HS-27A (cell line): ENCODE measurements at places on chromosomes 4 and X.

- DNase-seq: no peak
Observed at GRCh38 chrX:8861908-8862307, 60.7 kb upstream of the FAM9A start.

DNA sequence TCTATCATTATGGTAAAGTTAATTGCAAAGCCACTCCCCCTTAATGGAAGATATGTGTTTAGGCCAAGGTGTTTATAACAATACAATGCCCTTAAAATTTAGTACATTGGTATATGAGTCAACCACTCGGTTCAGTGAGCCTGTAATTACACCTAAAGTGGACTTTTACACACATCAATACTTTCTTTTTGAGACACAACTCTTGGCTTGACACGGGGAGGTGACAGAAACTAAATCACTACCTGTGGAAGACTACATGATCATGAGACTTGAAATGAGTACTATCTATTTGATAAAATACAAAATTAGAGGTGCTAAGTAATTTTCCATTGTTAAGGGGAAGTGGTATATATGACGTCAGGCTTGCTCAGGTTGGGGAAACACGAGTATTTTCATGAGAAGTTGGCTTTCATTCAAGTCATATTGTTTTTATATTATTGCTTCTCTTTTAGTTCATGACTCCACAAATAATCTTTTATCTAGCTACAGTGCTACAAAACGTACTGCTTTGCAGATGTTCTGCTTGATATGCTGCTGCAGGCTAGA is 918.3 kb downstream of the ARAP2 start:
- DNase-seq: no peak

GRCh38 chr4:56026596-56026995 is 77.9 kb downstream of the CEP135 start:
- no peak for DNase-seq

DNA sequence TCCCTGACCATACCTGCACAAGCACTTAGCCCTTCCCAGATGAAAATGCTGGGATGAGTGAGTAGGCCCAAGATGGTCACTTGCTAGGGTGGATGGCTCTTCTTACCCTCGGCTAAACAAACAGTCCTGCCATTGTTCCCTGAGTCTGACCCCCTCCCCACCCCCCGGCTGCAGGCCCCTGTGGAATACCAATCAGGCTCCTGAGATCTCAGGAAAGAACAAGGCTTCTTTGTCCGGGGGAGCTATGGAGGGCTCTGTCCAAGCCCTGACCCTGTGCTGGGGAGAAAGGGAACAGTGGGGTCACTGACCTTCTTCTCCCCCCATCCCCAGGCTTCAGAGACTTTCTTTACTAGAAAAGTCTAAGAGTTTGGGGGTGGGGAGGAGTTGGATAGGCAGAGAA is 6.0 kb downstream of the PLP1 start:
- no peak for DNase-seq

GRCh38 chr4:15702941-15703403 is at the start of gene BST1:
Gene BST1 (plus strand): TSS chr4:15703065. CDS start chr4:15703145, 80 bp downstream.
- no peak for DNase-seq

DNA sequence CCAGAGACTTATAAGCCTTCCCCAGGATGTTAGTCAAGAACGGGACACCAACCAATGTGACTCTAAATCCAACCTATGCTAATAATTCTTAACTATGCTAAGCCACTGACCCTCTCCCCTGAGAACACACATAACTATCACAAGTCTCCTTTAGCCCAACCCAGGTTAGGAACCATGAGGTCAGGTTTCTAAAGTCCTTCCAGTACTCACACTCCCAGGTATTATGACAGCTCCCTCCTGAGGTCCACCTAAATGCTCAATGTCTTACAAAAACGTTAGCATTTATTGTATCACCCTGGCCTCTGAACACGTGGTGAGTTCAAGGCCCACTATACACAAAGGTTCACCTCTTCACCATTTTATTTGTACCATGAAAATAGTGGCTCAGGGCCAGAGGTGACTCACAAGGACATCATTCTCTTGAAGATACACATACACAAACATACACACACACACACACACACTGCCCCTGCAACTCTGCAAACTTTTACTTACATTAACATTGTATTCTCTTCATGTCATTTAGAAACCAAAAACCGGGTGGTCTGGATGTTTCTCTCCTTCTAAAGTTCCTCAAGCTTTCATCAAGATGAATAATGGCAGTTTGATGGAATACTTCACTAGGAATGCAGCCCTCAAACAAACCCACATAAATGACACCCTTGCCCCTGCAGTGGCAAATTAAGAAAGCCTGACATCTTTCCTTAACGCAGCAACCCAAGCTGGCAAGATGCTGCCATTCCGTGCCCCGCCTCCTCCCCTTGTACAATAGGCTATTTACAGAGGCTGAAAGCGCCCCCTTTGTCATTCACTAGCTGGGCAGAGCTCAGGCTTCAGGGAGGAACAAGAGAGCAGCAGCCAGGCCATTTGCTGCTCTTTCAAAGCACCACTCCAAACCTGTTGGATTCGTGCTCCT is 17.7 kb downstream of the ACSL1 start:
- DNase-seq: no peak

DNA sequence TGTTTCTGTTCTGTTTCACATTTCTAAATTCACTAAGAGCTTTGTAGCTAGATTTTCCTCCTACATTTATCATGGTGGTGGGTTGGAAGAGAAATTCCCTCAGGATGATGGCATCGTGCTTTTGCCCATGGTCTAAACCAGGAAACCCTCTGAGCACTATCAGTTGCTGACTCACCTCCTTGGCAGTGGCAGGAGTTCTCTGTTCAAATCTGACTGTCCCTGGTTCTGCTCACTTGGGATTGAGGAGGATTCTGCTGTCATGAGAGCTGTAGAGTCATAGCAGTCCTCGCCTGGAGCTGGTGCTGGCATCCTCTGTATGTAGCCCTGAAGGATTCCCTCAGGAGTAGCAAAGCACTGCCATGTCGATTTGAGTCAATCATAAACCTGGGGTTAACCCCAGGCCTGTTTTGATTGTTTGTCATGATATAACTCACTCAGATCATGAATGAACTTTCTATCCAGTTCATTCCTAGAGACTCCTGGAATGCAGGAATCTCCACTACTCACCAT is 9.4 kb downstream of the TEX13A start:
- peak; percentile 5 for DNase-seq

GRCh38 chr4:74219240-74219639 is 61.3 kb downstream of the MTHFD2L start:
- no peak for DNase-seq

DNA sequence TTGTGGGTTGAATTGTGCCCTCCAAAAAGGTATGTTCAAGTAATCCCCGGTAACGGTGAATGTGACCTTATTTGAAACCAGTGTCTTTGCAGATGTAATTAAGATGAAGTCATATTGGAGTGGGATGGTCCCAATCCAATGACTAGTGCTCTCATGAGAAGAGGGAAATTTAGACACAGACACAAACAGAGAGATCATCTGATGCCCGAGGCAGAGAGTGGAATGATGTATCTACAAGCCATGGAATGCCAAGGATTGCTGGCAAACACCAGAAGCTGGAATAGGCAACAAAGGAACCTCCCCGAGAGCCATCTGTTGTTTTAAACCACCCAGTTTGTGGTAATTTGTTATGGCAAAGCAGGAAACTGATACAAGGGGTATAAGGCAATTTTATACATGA is 35.1 kb downstream of the RPS6KA3 start:
- DNase-seq: no peak

GRCh38 chr4:134045411-134045810 is 156.2 kb downstream of the PABPC4L start:
- DNase-seq: no peak

GRCh38 chr4:163556650-163557391 is 62.3 kb downstream of the TMA16 start:
- DNase-seq: no peak

DNA sequence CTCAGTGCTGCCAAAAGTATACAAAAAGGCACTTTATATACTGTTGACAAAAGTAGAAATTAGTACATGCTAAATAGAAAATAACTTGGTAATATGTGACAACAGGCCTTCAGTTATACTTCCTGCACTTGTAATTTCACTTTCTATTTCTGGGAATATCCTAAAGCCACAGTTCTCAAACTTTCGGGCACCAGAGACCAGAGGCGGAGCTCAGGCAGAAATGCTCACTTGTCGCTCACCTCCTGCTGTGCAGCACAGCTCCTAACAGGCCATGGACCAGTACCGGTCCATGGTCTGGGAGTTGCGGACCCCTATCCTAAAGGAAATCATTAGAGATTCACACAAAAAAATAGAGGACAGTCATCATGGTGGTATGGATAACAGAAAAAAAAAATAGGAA is 25.7 kb downstream of the ACSL4 start:
- no peak for DNase-seq

GRCh38 chr4:136025540-136025939 is 1506.8 kb downstream of the PCDH18 start:
- DNase-seq: no peak

GRCh38 chr4:115275615-115276014 is 162.2 kb upstream of the NDST4 start:
- DNase-seq: no peak
